Activated CD8-positive, alpha-beta memory T cell treated with anti-CD3 and anti-CD28 coated beads, Interleukin-2, amount 10 ng/mL, durations not matched to agents 7 days and 5 days (primary cell): ENCODE measurements at places on chromosomes 7 and 10. TPM values are rescaled to one million over a fixed set of nuclear protein-coding genes. Genes with fewer than 3 reads are reported as not detected.
A peak's percentile ranks its signal among the peaks of the same experiment; 100 is the strongest.

DNA sequence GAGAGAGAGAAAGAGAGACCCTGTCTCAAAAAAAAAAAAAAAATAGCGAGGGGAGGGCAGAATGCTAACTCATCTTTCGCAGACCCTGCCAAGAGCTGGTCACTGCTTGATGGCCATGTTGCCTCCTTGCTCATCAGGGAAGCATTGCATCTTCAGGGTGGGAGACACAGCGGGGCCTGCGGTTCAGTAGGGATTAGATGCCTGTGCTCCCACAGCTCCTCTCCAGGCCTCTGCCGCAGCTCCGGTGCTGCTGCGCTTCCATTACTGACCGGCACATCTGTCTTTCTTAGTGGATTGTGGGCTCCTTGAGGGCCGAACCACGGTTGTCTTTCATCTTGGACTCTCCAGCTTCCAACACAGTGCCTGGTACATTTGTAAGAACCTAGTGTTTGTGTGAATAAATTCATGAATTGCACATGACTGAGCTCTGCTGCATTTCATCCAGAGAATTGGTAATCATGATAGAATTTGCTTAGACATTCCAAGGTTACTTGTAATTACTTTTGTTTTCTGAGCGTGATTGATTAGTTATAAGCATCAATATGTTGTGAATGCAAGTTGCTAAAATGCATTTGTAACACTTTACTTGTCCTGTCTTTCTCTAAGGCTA is 16.8 kb downstream of the HK1 start:
- H3K36me3 ChIP-seq = no peaks in the 10 kb centered on the region
- DNase-seq = no peak
- H3K4me3 ChIP-seq = no peak overlapping the region
- H3K27ac ChIP-seq = no peak overlapping the region
- H3K27me3 ChIP-seq = peaks cover 19% of the 10 kb centered on the region

- no peaks in the 10 kb centered on the region for H3K27me3 ChIP-seq
- peaks cover 73% of the 10 kb centered on the region for H3K4me1 ChIP-seq
- peaks cover 78% of the 10 kb centered on the region for H3K36me3 ChIP-seq
- H3K27ac ChIP-seq = no peak overlapping the region
These were observed 4.2 kb upstream of the GSTO2 start for GRCh38 chr10:104264783-104265182.

GRCh38 chr10:89090756-89091445 is 100.3 kb downstream of the FAS start:
- H3K27me3 ChIP-seq = no peaks in the 10 kb centered on the region
- DNase-seq = no peak
- peaks cover 15% of the 10 kb centered on the region for H3K4me1 ChIP-seq
- H3K27ac ChIP-seq = no peak overlapping the region
- H3K36me3 ChIP-seq = no peaks in the 10 kb centered on the region
- no peak overlapping the region for H3K4me3 ChIP-seq

DCLRE1C gene
- total RNA-seq = 47.4 TPM

- DNase-seq = peak; percentile 89
- peak overlapping the region; percentile 95 for H3K27ac ChIP-seq
- peak overlapping the region; percentile 72 for H3K4me3 ChIP-seq
- peaks cover 65% of the 10 kb centered on the region for H3K4me1 ChIP-seq
- H3K27me3 ChIP-seq = no peaks in the 10 kb centered on the region
- H3K36me3 ChIP-seq = peaks cover 71% of the 10 kb centered on the region
These were observed 4.5 kb downstream of the STAM start for GRCh38 chr10:17648243-17649035.

GRCh38 chr10:125134483-125134848 is 25.9 kb downstream of the CTBP2 start:
- H3K4me1 ChIP-seq = no peaks in the 10 kb centered on the region
- no peak for DNase-seq
- no peaks in the 10 kb centered on the region for H3K36me3 ChIP-seq
- H3K4me3 ChIP-seq = no peak overlapping the region
- no peak overlapping the region for H3K27ac ChIP-seq
- H3K27me3 ChIP-seq = no peaks in the 10 kb centered on the region

CNNM1 gene
- total RNA-seq = not detected

DNA sequence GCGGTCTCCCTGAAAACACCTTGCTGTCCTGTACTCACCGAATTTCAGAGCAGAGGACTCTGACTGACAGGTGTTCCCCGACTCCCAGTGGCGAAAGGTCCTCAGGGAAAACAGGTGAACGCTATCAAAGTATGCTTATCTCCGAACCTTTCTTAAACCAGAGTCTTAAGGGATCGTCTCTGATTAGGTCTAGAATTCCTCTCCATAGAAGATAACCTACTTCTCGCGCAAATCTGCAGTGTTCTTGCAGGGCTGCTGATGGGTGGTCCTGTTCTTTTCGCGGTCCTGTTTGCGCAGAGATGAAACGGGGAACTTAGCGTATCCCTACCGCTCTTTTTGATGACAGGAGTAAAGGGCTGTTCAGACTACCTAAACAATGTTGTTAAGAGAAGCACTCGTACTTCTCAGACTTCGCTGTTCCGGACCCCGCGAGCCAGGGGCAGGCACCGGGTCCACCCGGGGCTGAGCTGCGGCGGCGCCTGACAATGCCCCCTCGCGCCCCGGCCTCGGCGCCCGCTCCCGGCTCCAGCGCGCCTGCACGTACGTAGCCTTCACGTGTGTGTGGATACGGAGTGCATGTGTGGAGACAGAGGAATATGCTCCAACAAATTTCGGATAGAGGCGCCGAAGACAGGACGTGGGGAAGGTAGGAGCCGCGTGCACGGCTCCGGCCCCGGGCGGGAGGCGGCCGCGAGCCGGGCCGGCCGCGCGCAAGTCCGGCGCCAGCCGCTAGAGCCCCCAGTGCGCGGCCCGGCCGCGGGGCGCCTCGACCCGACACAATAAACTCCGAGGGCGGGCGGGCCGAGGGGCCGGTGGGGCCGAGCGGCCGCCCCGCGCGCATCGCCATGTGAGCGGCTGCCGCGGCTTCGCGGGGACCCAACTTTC is 766 bp upstream of the ZMYND11 start:
- peak overlapping the region; percentile 87 for H3K27ac ChIP-seq
- no peaks in the 10 kb centered on the region for H3K27me3 ChIP-seq
- no peaks in the 10 kb centered on the region for H3K36me3 ChIP-seq
- DNase-seq = peak; percentile 52
- peak overlapping the region; percentile 85 for H3K4me3 ChIP-seq
- H3K4me1 ChIP-seq = peaks cover 33% of the 10 kb centered on the region

GRCh38 chr10:86439544-86439943 is 72.9 kb upstream of the GRID1 start:
- peak overlapping the region; percentile 53 for H3K27ac ChIP-seq
- H3K4me1 ChIP-seq = peaks cover 31% of the 10 kb centered on the region
- no peaks in the 10 kb centered on the region for H3K27me3 ChIP-seq
- no peak overlapping the region for H3K4me3 ChIP-seq

TMEM196 gene
- total RNA-seq = not detected

DNA sequence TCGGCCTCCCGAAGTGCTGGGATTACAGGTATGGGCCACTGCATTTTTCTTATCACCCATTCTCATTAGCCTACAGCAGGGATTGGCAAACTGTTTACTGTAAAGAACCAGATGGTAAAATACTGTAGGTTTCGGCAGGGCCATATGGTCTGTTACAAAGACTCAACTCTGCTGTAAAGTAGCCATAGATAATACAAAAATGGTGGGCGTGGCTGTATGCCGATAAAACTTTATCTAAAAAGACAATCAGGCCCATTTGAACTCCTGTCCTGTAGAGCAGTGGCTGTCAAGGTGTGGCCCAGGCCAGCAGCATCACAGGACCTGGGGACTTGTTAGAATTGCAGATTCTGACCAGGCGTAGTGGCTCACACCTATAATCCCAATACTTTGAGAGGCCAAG is 134.3 kb downstream of the CUX1 start:
- H3K27me3 ChIP-seq = no peaks in the 10 kb centered on the region
- H3K4me3 ChIP-seq = no peak overlapping the region
- no peak for DNase-seq
- peaks cover 12% of the 10 kb centered on the region for H3K4me1 ChIP-seq

DNA sequence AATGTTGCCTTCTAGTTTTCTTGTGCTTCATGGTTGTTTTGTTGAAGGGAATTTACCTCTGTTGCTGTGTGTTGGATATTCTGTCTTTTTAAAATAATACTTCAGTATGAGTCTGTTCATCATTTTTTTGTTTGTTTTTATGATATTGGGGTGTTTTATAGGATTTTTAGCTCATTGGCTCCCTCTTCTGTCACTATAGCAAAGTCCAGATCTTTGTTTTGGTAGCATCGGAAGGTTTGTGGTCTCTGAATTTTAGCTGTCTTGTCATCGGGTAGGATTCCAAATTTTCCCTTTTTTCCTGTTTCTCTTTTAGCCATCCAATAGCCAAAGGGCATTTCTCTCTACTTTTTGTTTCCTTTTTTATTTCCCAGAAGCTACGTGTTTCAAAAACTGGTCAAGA is 91.4 kb downstream of the EXOC4 start:
- H3K4me3 ChIP-seq = no peak overlapping the region
- H3K27ac ChIP-seq = no peak overlapping the region
- H3K36me3 ChIP-seq = peaks cover 36% of the 10 kb centered on the region
- H3K4me1 ChIP-seq = peaks cover 3% of the 10 kb centered on the region

- no peaks in the 10 kb centered on the region for H3K27me3 ChIP-seq
- no peaks in the 10 kb centered on the region for H3K36me3 ChIP-seq
- DNase-seq = no peak
- H3K4me1 ChIP-seq = no peaks in the 10 kb centered on the region
- H3K4me3 ChIP-seq = no peak overlapping the region
- H3K27ac ChIP-seq = no peak overlapping the region
These were observed 68.0 kb upstream of the MTPN start for GRCh38 chr7:136045181-136045580.

DNA sequence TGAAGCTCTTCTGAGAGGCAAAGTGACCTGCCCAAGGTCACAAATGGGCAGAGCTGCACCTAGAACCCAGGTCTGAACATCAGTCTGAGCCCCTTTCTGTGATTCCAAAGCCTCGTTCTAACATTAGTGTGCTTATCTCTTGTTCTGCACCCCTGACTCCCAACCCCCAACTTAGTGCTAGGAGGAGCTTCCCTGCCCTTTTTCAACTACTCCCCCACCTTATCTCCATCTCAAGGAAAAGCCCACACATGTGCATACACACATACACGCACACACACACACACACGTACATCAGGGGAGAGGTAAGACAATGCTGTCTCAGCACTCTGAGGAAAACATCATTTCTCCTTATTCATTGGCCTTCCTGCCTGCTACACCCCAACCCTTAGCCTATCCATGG is 8.3 kb downstream of the PRRT4 start:
- H3K27me3 ChIP-seq = peaks cover 47% of the 10 kb centered on the region
- H3K4me3 ChIP-seq = no peak overlapping the region
- H3K27ac ChIP-seq = no peak overlapping the region
- no peak for DNase-seq
- peaks cover 6% of the 10 kb centered on the region for H3K4me1 ChIP-seq

TMEM26 gene
- total RNA-seq = not detected

- H3K4me1 ChIP-seq = no peaks in the 10 kb centered on the region
- no peaks in the 10 kb centered on the region for H3K27me3 ChIP-seq
- no peak overlapping the region for H3K27ac ChIP-seq
These were observed 293.3 kb downstream of the ADRA2A start for GRCh38 chr10:111370101-111370500.

SEMA4G gene
- 0.45 TPM for total RNA-seq

UTF1 gene
- not detected for total RNA-seq

GLI3 gene
- 0.26 TPM for total RNA-seq

DNA sequence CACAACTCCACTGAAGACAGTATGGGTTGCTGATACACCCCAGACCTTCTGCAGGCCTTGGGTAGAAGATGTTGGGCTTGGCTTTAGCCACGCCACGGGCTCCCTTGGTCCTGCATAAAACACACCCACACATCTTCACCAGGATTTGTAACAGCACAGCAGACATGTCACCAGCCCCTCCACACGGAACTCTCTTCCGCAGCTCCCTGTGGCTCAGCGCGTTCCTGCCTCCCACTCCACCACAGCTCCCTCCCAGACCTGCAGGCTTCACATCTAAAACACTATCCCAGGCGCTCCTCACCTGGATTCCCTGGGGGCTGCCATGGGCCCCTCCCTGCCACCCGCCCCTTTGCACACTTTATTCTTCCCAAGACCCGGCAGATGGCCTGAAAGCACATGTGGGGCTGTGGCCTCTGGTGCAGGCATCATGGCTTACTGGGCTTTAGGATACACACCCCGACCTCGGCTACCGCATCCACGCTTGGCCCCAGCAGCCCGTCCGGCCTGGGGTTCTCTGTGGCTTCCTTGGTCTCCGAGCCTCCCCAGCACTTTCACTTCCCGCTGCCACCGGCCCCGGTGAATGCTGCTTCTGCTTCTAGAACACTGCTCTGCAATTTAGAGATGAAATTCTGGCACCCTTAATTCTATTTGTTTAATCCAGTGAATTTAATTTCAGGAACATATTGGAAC is 432.9 kb downstream of the DNAJB6 start:
- H3K27me3 ChIP-seq = no peaks in the 10 kb centered on the region
- H3K4me3 ChIP-seq = no peak overlapping the region
- DNase-seq = no peak
- H3K36me3 ChIP-seq = no peaks in the 10 kb centered on the region
- no peak overlapping the region for H3K27ac ChIP-seq
- H3K4me1 ChIP-seq = no peaks in the 10 kb centered on the region

DNA sequence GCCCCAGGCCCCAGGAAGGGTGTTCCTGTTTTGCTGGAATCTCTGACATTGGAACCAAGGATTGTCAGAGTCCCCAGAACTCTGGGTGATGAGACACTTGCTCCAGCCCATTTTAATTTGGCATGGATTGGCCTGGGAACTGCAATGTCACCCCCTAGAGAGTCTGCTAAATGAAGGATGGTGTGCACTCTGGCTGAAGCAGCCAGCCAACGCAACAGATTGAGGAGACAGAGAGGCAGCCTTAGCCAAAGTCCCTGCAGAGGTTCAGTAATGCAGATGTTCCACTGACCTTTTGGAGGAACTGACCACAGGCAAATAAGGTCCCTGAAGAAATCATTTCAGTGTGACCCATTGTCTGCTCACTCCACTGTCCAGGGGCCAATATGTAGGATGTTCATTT is 13.4 kb downstream of the LRRC18 start:
- no peaks in the 10 kb centered on the region for H3K4me1 ChIP-seq
- no peaks in the 10 kb centered on the region for H3K36me3 ChIP-seq
- no peak overlapping the region for H3K27ac ChIP-seq
- peaks cover 3% of the 10 kb centered on the region for H3K27me3 ChIP-seq
- H3K4me3 ChIP-seq = no peak overlapping the region

SPOCK2 gene
- 127 TPM for total RNA-seq

UNCX gene
- not detected for total RNA-seq

VPS50 gene
- total RNA-seq = 20.8 TPM
